NCI-H226 (cell line): ENCODE measurements at places on chromosomes 7 and 10.

DNA sequence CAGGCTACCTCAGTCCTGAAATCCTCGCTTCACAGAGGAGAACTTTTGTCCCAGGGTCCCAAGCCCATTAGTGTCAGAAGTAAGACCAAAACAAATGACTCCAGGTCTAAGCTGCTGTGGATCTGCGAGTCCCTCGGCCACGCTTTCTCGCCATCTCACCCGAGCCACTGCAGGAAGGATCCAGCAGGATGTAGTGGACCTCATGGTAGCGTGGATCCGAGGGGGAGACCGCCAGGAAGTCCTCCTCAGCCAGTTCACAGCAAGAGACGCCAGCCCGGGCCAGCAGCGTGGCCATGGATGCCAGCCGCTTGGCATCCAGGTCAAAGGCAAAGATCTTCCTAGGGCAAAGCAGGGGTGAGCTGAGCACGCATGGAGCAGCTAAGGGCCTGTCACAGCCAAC lies 4.6 kb downstream of the NSUN5 start:
- no peak for DNase-seq

GRCh38 chr10:34494012-34494411 lies 321.1 kb downstream of the PARD3 start:
- DNase-seq = peak; percentile 12

GRCh38 chr10:125629758-125630376 lies 53.1 kb downstream of the TEX36 start:
- DNase-seq = peak; percentile 26

GRCh38 chr10:127198307-127198706 lies 1.9 kb upstream of the INSYN2A start:
- DNase-seq = no peak

- DNase-seq = no peak
Measured at GRCh38 chr7:13894954-13895353, 94.5 kb downstream of the ETV1 start.

DNA sequence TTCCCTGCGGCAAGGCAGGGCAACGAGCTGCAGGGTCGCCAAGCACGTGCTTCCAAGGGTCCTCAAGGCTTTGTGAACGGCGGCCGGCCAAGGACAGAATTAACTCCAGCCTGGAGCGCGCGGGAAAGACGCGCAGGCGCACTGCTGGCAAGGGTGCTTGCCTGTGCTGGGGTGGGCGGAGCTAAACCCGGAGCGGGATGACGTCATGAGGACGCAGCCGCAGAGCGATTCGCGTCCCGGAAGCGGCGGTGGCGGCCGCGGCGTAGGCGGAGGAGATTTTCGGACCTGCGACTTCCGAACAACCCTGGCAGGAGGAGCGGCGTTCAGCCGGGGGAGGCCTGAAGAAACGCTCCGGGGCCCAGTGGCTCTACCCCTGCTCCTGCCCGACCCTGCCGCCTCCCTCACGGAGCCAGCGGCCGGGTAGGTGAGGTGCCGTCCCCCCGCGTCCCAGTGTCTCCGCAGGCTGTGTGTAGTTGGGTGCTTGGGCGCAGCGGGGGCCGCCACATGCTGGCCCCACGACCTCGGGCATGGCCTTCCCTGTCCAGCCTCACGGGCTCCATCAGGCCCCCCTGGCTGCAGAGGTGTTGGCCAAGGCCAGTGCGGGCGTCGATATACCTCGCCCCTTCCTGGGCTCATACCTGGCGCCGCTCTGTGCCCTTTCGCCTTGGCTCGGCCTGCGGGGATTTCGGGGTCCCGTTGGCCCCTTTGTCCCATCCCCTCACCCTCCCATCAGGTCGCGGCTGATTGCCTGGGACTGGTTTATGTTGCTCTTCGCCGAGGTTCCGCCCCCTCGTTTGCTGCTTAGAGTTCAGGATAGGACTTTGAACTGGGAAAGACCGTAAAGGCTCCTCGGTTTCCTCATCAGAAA lies at the start of gene ZFYVE27:
Gene ZFYVE27, plus strand, starts transcription at position 227 of the 868 bp plus-strand sequence. CDS start 1,350 bp downstream, outside the sequence.
- DNase-seq = peak; percentile 83

DNA sequence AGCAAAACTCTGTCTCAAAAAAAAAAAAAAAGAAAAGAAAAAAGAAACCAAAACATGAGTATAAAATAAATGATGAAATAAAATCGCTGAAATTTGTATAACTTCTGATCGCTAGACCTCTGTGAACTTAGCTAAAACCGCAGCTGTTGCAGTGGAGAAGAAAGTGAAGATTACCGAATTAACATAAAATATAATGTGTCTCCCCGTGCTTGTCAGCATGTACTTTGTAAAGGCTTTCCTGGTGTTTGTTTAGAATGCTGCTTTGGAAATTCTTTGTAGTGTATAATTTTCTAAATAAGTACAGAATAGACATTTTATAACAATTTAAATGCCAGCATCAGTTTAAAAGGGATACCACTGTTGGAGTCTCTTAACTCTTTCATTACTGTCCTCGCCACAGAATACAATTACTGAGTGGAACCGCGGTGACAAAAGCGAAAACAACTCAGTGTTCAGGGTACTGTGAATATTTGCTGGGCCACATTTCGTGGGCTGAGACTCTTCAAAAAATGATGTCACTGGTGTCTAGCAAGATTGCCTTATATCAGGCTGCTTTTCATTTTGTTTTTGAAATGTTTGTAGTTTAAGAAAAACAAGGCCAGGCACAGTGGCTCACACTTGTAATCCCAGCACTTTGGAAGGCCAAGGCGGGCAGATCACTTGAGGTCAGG lies 167.7 kb downstream of the NSUN6 start:
- no peak for DNase-seq

DNA sequence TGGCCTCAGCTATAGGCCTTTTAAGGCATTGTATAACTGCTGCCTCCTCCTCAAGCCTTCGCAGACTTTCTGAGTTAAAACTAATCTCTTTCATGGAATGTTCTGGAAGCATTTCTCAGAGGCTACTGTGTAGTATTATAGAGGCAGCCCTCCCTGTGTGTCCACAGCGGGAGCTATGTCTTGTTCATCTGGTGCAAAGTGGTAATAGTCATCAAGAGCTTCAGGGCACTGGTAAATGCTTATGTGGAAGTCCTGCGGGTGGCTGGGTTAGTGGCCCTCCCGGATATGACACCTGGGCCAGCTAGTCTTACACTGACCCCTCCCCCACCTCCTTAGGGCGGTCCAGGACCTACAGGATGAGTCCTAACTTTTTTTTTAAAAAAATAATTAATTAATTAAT lies 2.2 kb upstream of the ABHD11 start:
- DNase-seq = no peak

DNA sequence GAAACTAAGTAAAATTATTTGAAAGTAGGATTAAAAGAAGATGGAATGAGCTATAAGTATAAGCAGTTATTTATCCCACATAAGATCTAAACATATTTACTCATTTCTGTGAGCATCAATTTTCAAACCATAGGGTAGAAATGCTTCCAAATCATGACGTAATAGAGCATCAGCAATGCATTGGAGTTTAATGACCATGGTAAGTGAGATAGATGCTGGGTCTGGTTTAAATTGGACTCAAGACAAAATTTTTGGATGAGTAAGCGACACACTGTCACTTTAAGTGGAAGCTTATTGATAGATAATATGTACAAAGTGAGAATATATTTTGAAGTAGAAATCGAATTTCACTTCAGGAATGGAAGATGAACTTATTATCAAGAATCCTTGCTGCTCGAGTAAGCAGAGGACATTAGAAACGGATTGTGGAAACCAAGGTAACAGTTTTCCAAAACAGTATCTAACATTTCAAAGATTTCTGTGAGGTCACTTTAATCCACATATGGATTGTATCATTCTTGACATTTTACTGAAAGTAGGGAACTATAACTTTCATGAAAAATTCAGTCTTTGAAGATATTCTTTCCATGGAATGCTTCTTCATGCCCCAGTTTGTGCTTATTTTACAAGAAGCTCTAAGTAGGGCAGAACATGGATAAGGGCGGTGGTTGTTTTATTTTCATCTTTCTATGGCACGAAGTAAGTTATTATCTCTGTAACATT lies 85.8 kb downstream of the AGMO start:
- DNase-seq = no peak

- no peak for DNase-seq
Measured at GRCh38 chr10:90745565-90745964, 112.3 kb downstream of the HTR7 start.

GRCh38 chr10:35598379-35598778 lies 6.8 kb upstream of the GJD4 start:
- no peak for DNase-seq

DNA sequence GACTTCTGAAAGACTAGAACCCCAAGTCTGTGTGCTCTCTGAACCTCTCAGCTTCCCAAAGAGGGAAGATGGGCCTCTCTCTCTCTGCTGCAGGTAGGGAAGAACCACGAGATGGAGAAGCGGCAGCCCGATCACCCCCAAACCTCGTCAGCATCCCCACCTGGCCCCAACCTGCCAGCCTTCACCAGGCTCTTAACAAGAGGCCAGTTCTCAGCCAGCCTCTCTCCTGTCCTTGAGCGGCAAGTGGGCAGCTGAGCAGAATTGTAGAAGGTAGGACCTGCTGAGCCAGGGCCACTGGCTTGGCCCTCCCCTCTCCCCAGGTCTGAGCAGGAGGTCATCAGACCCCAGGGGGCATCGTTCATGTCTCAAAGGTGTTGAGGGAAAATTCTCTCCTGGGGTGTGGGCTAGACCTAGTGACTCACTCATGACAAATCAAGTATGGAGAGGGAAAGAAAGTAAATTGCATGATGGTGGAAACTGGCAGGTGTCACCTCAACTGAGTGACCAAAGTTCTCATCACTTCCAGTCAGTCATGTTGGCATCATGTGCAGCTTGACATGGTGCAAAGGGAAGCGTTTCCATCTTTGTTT lies 92.0 kb upstream of the GPR26 start:
- no peak for DNase-seq

DNA sequence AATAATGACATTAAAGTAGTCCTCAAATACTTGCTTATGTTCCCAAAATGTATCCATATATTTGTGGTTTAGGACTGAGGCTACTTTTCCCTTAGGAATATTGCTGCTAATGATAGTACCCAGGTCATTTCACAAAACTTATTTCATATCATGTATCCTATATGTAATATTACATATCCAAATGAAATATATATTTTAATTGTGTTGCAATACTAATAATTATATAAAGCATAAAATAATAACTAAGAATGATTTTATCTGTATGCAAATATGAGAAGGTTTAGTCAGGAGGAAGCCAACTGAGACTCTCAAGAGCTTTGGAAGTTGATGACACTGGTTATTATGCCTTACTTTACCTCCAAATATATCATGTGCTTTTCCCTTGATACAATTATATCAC lies 231.5 kb upstream of the KLF14 start:
- DNase-seq = no peak

GRCh38 chr10:109114579-109114978 lies 808.7 kb downstream of the XPNPEP1 start:
- no peak for DNase-seq

- no peak for DNase-seq
Measured at GRCh38 chr7:2518737-2519118, 846 bp upstream of the LFNG start.
